ENCODE measurements at places on chromosomes 1 and 21. TPM values are rescaled to one million over a fixed set of nuclear protein-coding genes. Genes with fewer than 3 reads are reported as not detected.

The LMX1A gene
- not detected for total RNA-seq

The CELA2A gene
- total RNA-seq, result 1,553 TPM

The PLA2G5 gene
- 0.19 TPM for total RNA-seq

The AKT3 gene
- total RNA-seq, result 10.3 TPM

The SLC44A3 gene
- 28.0 TPM for total RNA-seq

The EVA1C gene
- 11.2 TPM for total RNA-seq

The BTBD19 gene
- total RNA-seq, result 4.3 TPM

The FAM72D gene
- not detected for total RNA-seq

The CFHR4 gene
- not detected for total RNA-seq

The ERO1B gene
- 104 TPM for total RNA-seq

The AQP10 gene
- total RNA-seq, result not detected

The LCE6A gene
- total RNA-seq, result not detected

The GJA4 gene
- total RNA-seq, result 1.4 TPM

The SHISA4 gene
- 7.5 TPM for total RNA-seq

The OLIG2 gene
- total RNA-seq, result not detected

The TFF1 gene
- total RNA-seq, result 2.9 TPM
